ENCODE measurements at places on chromosomes 13 and 19. TPM values are rescaled to one million over a fixed set of nuclear protein-coding genes. Genes with fewer than 3 reads are reported as not detected.
A peak's percentile ranks its signal among the peaks of the same experiment; 100 is the strongest.

DNA sequence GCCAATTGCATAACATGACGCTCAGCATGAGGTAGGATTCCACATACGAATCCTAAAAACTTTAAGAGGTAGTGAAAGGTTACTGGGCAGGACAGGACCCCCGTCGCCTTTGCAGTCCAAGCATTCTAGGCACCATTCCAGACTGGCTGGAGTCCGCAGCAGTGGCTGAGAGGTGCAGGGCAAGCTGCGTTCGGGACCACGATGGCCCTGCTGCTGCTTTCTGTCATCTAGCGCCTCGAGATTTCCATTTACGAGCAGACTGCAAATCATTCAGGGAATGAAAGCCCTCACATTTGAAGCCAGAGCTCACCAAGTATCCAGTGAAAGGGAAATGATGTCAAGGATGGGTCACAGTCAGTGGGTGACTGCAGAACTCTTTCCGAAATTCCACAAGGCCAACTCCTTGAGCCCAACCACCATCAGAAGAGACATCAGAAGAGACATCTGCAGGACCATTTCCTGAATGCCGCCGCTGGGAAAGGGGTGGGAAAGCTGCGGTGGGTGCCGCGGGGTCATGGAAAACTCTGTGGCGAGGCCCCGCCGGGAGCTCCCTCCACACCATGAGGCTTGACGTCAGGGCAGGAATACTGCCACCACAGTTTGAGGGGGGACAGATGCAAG lies 88.3 kb downstream of the COL4A1 start:
- no peak overlapping the region for H3K4me3 ChIP-seq
- no peaks in the 10 kb centered on the region for H3K4me1 ChIP-seq
- H3K36me3 ChIP-seq, result no peaks in the 10 kb centered on the region
- no peaks in the 10 kb centered on the region for H3K27me3 ChIP-seq

DNA sequence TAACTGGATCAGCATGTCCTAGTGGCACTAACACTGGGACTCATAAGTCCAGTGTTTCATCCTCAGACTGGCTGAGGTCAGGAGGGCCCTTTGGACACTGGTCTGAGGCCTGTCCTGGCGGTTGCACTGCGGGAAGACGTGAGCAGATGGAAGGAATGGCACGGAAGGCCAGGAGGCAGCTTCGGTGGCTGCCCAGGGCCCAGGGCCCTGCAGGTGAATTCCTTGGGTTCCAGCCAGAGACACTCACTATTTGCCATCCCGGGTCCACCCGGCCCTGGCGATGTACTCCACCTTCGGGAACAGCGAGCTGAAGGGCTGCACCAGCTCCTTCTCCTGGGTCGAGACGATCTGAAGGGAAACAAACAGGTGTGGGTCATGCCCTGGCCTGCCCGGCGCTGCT lies 26.3 kb downstream of the DPP9 start:
- no peaks in the 10 kb centered on the region for H3K4me1 ChIP-seq
- no peak overlapping the region for H3K4me3 ChIP-seq
- peaks cover 34% of the 10 kb centered on the region for H3K36me3 ChIP-seq
- H3K27me3 ChIP-seq, result no peaks in the 10 kb centered on the region
- no peak overlapping the region for H3K27ac ChIP-seq

- DNase-seq, result no peak
- no peaks in the 10 kb centered on the region for H3K27me3 ChIP-seq
- H3K4me1 ChIP-seq, result no peaks in the 10 kb centered on the region
- no peak overlapping the region for H3K27ac ChIP-seq
- H3K36me3 ChIP-seq, result no peaks in the 10 kb centered on the region
These were observed 24.2 kb upstream of the FBL start for GRCh38 chr19:39870171-39870971.

GRCh38 chr13:87810391-87810801 lies 139.2 kb downstream of the SLITRK5 start:
- H3K27ac ChIP-seq, result no peak overlapping the region
- DNase-seq, result peak; percentile 29
- H3K27me3 ChIP-seq, result no peaks in the 10 kb centered on the region

DNA sequence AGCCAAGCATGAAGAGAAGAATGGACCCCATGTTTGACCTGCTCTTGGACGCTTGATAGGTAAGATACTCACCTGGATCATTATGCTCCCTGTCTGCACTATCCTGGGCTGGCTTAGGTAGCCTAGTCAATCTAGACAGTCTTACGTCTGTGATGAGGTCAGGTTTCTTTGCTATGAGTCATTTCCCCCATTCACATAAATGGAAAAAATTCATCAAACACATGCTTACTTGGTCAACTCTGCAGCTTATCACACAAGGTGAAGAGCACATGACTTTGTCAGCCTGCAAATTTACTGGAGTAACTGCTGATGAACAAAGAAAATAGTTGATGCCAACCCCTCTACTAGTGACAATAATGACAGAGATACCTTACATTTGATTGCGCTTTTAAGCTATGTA lies 170.0 kb downstream of the NUFIP1 start:
- no peak overlapping the region for H3K4me3 ChIP-seq
- no peak for DNase-seq
- H3K27ac ChIP-seq, result no peak overlapping the region

- no peak overlapping the region for H3K4me3 ChIP-seq
- H3K36me3 ChIP-seq, result peaks cover 22% of the 10 kb centered on the region
- no peak overlapping the region for H3K27ac ChIP-seq
- H3K4me1 ChIP-seq, result no peaks in the 10 kb centered on the region
- DNase-seq, result no peak
These were observed 44.7 kb downstream of the DHRS12 start for GRCh38 chr13:51759240-51759639.

DNA sequence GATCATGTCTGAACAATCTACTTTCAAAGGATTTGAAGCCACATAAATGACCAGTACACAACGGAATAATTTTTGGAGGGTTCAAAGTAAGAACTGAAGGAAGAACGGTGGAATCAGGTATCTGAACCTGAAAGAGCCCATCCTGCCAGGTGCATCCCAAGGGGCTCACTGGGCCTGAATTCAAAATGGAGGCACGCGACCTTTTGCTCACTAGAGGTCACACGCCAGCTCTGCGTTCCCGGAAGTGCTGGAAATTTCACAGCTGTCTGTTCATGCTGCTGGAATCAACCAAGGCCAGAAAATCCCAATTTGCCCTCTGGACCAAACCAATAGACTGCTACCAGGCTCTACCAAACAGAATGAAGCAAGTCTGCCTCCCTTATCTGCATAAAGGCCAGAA lies 4.2 kb upstream of the RASA3 start:
- H3K36me3 ChIP-seq, result no peaks in the 10 kb centered on the region
- H3K27me3 ChIP-seq, result no peaks in the 10 kb centered on the region
- no peak overlapping the region for H3K27ac ChIP-seq
- DNase-seq, result peak; percentile 21
- H3K4me1 ChIP-seq, result no peaks in the 10 kb centered on the region

DNA sequence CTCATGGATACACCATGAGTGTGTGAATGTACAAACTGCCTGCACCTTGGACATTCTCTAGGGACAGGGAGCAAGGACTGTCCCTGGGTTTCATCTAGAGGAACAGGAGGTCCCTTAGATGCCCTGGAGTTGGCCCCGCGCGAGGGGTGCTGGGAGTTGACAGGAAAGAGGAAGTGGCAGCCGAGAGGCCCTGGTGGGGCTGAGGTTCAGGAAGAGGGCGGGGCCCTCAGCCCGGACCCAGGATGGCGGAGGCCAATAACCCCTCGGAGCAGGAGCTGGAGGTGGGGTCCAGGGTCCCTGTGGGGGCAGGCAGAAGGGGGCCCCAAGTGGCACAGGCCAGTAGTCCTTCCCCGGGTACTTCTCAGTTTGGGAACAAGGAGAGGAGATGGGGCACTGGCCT lies 6.9 kb downstream of the PKN1 start:
- no peak overlapping the region for H3K27ac ChIP-seq
- no peaks in the 10 kb centered on the region for H3K4me1 ChIP-seq
- H3K36me3 ChIP-seq, result peaks cover 24% of the 10 kb centered on the region

DNA sequence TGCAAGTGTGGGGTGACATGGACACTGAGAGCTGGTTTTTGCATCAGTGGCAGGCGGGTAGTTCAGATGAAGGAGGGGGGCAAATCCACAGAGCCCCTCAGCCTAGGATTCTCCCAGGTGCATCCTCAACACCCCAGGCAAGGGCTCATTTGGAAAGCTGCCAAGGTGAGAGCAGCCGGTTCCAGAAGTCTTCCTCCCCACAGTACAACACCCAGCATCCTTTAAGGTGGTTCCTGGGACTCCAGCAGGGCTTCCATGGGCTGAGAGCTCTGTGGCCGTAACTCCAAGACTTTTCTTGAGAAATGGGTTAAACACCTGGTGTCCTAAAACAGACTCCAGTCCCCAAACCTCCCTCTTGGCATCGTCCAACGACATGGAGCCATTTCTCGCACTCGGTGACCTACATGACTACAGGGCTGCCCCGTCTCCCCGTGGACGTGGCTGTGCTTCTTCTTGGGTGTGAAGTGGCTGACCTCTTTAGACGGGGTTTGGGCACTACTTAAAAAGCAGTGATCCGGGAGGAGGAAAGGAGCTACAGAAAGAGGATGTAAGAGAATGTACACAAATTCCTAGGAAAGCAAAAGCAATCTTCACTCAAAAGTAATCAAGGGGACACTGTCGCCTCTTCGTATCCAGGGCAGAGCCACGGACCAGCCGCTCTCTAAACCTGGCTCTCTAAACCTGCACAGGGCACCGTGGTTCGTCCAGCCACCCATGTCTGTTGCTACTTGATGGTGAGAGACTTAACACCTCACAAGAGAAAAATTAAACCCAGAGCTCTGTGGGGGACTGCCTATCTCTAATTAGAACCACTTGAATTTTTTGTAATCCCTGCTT lies 25.5 kb downstream of the RANBP3 start:
- H3K27me3 ChIP-seq, result no peaks in the 10 kb centered on the region
- H3K4me3 ChIP-seq, result no peak overlapping the region
- DNase-seq, result no peak
- no peak overlapping the region for H3K27ac ChIP-seq
- H3K4me1 ChIP-seq, result peaks cover 30% of the 10 kb centered on the region
- H3K36me3 ChIP-seq, result no peaks in the 10 kb centered on the region

COL4A1 gene
- 21.1 TPM for total RNA-seq
